T-cell (primary cell): ENCODE measurements at places on chromosomes 7 and 10. TPM values are rescaled to one million over a fixed set of nuclear protein-coding genes. Genes with fewer than 3 reads are reported as not detected.

The ING3 gene
- total RNA-seq = 22.7 TPM

The NUDT13 gene
- total RNA-seq = 0.49 TPM

The FFAR4 gene
- not detected for total RNA-seq

The TACR2 gene
- not detected for total RNA-seq

The ST8SIA6 gene
- 1.6 TPM for total RNA-seq

The NPSR1 gene
- total RNA-seq = not detected

The MCM7 gene
- 164 TPM for total RNA-seq

The RTKN2 gene
- 13.1 TPM for total RNA-seq

The TFEC gene
- 0.25 TPM for total RNA-seq

The ATP6V0A4 gene
- total RNA-seq = not detected

The LRRC4 gene
- total RNA-seq = not detected

The FXYD4 gene
- total RNA-seq = not detected

The TRIM73 gene
- total RNA-seq = 45.0 TPM

The CALHM2 gene
- 26.7 TPM for total RNA-seq

The ORAI2 gene
- 26.9 TPM for total RNA-seq
